ENCODE measurements at places on chromosomes 1 and 21. TPM values are rescaled to one million over a fixed set of nuclear protein-coding genes. Genes with fewer than 3 reads are reported as not detected.

Gene CACHD1
- total RNA-seq, result 1.6 TPM

GRCh38 chr1:24714859-24715520 lies 30.3 kb upstream of the CLIC4 start:
- DNase-seq, result peak; percentile 48

GRCh38 chr1:232477728-232478127 lies 152.2 kb downstream of the SIPA1L2 start:
- DNase-seq, result no peak

DNA sequence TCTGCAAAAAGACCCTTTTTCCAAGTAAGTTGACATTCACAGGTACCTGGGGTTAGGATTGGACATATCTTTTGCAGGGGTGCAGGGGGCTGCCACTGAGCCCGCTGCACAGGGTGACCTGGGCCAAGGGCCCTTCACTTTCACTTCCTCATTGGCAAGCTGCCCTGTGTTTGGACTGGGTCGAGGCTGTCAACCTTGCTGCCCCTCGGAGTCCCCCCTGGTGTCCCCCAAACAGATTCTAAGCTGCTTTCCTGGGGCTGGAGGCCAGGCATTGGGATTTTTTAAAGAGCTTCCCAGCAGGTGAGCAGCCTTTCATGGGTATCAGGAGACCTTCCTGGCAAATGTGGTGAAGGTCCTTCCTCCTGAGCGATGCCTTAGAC lies 7.9 kb upstream of the UMODL1 start:
- peak; percentile 18 for DNase-seq

DNA sequence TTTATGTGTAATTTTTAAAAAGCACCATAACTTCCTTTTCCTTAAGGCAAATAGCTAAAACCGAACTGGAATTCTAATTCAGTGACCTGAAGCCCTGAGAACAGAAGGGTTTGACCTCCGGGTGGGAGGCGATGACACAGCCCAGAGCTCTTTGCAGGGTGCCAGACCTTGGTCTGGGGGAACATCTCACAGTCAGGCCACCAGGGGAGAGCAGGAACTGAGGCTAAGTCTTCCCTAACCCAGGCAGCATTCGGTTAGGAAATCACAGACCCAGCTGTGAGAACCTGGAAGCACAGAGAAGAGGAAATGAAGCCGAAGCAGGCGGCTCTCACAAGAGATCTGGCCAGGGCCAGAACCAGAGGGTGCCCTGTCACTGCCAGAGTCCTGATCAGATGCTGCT lies 444.8 kb downstream of the TTLL7 start:
- DNase-seq, result no peak
